ENCODE measurements at places on chromosomes 5 and 9.

GRCh38 chr5:131773805-131774204, 23.0 kb downstream of the FNIP1 start:
- DNase-seq: no peak

GRCh38 chr9:80890124-80890523, 799.2 kb downstream of the TLE1 start:
- DNase-seq: no peak

- DNase-seq: no peak
These were observed 19.5 kb downstream of the DAB2 start for GRCh38 chr5:39405083-39405843.

- no peak for DNase-seq
These were observed 51.2 kb downstream of the MAPKAP1 start for GRCh38 chr9:125655691-125656410.

DNA sequence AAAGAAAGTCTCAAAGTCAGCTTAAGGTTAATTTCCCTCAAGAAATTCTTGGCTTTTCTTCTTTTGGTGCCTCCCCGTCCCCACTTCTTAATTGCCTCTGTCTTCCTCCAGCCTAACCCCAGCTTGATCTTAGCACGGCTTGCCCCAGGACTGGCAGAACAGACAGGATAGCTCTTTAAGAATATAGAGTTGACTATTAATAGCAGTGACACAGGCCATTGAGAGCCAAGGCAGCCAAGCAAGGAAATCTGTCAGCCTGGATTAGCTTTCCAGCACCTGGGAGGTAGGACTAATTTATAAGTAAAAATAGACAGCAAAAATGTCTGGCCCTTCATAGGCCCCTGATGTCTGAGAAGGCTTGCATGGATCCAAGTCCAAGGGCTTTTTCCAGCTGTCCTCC, 384.6 kb upstream of the SLC30A5 start:
- DNase-seq: no peak

DNA sequence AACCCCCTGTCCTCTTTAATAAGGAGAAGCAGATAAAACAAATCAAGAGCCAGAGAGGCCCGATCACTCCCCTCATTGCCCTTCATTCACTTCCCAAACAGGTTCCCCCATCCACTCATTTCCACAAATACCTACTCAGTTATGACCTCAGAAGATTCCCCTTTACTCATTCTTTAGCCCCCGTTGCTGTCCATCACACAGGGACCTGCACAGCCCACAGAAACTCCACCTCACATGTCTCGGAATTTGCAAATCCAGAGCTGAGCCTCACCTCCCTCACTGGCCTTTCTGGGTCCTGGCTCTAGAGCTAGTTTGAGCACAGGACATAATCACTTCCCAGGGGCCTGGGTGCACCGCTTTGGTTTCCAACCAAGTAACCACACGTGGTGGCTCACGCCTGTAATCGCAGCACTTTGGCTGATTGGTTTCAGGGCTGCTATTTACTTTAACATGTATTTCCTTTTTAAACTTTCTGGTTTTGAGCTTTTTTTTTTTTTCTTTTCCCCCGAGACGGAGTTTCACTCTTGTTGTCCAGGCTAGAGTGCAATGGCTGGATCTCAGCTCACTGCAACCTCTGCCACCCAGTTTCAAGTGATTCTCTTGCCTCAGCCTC, 17.8 kb downstream of the ATP6V0E1 start:
- no peak for DNase-seq

DNA sequence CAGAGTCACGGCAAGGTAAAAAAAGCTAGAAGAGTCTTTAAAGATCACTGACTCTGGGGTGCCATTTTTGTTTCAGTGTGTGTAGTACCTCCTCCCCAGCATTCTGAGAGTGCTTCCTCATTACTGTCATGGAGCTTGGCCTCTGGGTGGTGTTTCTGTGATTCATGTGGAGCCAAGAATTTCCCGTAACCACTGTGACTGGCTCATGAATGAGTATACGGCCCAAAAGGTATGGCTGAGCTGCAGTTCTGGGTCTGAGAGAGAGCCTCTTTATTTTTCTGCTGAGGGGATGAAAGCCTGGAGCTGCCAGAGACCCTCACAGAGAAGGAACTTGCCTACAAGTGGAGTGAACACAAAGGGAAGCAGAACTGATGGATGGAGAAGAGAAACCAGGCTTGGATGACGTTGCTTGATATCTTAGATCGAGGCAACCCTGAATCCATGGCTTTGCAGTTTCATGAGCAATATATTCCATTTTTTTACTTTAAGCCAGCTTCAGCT, 85.6 kb downstream of the PTTG1 start:
- no peak for DNase-seq

GRCh38 chr9:130765137-130766020, 69.7 kb upstream of the ABL1 start:
- DNase-seq: no peak
